ENCODE measurements at places on chromosomes 16 and 17. TPM values are rescaled to one million over a fixed set of nuclear protein-coding genes. Genes with fewer than 3 reads are reported as not detected.
A peak's percentile ranks its signal among the peaks of the same experiment; 100 is the strongest.

DNA sequence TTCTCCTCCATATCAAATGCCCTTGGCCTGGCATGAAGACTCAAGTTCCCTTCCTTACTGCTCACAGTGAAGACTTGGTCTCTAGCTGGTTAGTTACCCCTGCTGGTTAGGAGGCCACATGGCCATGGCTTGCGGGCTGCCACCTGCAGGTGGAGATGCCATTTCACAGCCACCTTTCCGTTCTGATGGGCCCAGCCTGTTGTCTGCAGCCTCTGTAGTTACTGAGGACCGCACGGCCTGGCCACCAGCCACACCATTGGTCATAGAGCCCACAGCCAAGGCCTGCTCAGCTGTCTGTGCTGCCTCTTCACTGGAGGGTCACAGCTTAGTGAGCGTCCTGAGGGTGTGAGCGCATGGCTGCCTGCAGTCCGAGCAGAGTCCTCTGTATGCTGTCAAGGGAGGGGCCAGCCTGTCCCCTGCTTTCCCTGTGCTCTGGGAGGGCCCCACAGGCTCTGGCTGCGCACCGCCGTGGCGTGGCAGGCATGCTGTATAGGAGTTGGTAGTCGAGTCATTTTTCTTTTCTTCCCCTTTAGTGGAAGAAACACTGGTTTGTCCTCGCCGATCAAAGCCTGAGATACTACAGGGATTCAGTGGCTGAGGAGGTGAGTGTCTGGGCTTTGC is 59.2 kb downstream of the PLD6 start:
- DNase-seq = no peak

GRCh38 chr16:87691686-87692079 is 74.1 kb downstream of the KLHDC4 start:
- DNase-seq = no peak

- no peak for DNase-seq
These were observed 13.4 kb upstream of the CDH5 start for GRCh38 chr16:66353055-66353454.

DNA sequence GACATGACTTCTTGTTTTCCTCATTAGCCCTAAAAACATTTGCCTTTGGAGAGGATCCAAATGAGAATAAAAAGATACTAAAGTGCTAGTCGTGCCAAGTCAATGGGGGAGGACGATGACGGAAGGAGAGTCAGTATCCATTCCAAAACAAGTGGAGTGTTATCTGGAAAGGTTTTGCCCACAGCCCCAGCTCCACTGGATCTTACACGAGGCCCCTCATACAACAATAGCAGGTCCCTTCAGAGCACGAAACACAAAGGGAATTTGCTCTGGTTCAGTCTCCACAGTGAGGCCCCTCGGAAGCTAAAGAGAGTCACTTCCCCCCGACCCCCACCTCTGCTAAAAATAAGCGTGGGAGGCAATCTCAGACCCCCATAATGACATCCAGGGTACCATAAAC is 496.9 kb upstream of the ZFHX3 start:
- DNase-seq = no peak

GRCh38 chr17:44775136-44775837 is 16.5 kb downstream of the ADAM11 start:
- DNase-seq = peak; percentile 81

- no peak for DNase-seq
These were observed 20.9 kb downstream of the LDAF1 start for GRCh38 chr16:21179126-21179982.

DNA sequence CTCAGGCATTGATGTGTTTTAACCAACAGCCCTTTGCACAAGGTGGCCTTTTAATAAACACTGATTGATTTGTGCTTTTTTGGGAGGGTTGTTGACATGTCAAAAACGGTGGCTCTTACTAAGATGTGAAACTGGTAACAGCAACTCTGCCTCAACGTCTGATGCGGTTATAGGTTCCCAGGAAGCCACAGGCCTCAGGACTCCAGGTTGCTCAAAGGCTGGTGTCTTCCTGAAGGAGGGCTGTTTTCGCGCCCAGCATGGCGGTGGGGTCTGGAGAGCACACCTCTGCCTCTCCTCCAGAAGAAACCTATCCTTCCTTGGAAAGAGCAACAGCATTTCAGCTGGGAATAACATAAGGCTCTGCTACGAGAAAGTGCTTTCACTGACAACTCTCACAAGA is 187.5 kb downstream of the IRF8 start:
- DNase-seq = no peak

- peak; percentile 66 for DNase-seq
These were observed 27.6 kb downstream of the CCDC40 start for GRCh38 chr17:80063830-80064585.

DNA sequence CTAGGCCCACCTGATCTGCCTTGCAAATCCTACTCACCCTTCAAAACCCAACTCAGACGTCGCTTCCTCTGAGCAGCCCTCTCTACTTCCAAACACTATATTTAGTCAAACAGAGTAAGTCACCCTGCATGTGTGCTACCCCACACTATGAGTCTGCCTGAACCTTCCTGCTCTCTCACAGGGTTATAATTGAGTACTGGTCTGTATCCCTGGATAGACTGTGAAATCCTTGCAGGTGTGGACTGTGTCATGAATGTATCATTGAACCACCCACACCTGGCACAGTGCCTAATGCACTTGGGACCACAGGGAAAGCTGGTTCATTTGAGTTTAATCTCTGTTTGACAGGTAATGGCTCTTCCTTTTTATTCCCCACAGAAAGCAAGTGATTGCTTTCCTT is 3.4 kb downstream of the FBXO39 start:
- DNase-seq = no peak

FSCN2 gene
- 0.51 TPM for total RNA-seq

LRRC37A2 gene
- total RNA-seq = 2.0 TPM

KCNH6 gene
- total RNA-seq = not detected
